ENCODE measurements at places on chromosomes 1 and 21.

DNA sequence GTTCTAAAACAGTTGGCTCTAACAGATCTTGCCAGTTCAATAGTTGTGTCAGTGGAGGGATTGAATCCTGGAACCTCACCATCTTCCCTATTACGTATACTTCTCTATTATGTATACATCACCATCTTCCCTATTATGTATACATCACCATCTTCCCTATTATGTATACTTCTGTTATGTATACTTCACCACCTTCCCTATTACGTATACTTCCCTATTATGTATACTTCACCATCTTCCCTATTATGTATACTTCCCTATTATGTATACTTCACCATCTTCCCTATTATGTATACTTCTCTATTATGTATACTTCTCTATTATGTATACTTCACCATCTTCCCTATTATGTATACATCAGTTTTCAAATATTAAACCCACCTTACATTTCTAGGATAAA is 34.4 kb upstream of the HP1BP3 start:
- no peak for DNase-seq

- no peak for DNase-seq
Measured at GRCh38 chr21:44820851-44821250, 3.0 kb upstream of the SUMO3 start.

- no peak for DNase-seq
Measured at GRCh38 chr1:50667272-50667671, 244.0 kb upstream of the DMRTA2 start.

- no peak for DNase-seq
Measured at GRCh38 chr1:13784971-13785370, 85.0 kb downstream of the PRDM2 start.

- DNase-seq, result no peak
Measured at GRCh38 chr21:41636636-41637630, 129.0 kb upstream of the TMPRSS2 start.

DNA sequence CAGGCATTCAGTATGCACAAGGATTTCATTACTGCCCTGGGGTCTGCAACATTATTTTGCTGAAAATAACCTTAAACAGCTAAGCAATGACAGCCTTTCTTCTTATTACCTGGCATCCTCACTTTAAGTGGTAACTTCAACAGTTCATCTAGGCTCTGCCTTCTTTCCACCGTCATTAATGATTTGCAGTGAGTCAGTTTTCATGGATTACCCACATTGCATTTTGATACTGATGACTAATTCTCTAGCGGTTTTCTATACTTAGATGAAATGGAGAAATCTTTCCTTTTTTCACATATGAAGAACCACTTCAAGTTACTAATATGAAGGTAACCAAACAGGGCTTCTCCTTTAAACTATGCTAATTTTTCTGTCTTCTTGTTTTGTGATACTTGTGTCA is 226.9 kb upstream of the TMPRSS15 start:
- no peak for DNase-seq

DNA sequence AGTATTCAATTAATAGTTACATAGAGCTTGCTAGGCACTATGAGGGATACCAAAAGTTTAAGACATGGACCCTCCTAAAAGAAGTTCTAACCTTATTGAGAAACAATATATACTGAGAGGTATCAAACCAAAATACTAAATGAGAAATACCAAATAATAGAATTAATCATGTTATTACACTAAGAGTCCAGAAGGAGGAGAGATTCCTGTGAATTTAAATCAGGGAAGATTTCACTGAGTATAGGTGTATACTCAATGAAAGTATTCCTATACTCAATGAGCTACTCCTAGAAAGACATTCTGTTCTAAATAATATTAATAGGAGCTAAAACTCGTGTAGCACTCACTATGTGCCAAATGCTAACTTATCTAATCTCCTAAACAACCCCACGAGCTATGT is 9.4 kb downstream of the CR1L start:
- no peak for DNase-seq

GRCh38 chr1:210920258-210920657 is 213.7 kb downstream of the KCNH1 start:
- no peak for DNase-seq

Measured in stimulated activated CD8-positive, alpha-beta memory T cell treated with anti-CD3 and anti-CD28 coated beads, Interleukin-7, amount 100 ng/mL, for 48 hours (primary cell).